ENCODE measurements at places on chromosomes 5 and 9. TPM values are rescaled to one million over a fixed set of nuclear protein-coding genes. Genes with fewer than 3 reads are reported as not detected.

GRCh38 chr9:116163293-116164055 is 9.9 kb downstream of the PAPPA start:
- DNase-seq, result no peak

GRCh38 chr5:143695244-143695864 is 116.6 kb upstream of the HMHB1 start:
- no peak for DNase-seq

DNA sequence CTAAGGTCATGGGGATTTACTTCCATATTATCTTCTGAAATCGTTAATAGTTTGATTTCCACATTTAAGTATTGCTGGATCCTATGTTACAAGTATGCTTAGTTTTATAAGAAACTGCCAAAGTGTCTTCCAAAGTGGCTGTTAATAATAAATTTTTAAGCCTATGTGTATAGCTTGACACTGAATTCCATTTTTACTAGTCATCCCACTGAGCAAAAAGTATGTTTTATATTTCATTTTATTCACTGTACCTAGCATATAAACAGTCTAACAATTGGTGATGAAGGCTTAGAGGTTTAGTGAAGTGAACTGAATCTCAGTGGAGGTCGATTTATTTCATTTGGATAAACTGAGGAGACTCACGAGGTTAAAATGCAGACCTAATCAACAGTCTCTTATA is 174.6 kb downstream of the ADAMTS6 start:
- no peak for DNase-seq

PHYKPL gene
- total RNA-seq, result 17.7 TPM

Data from LHCN-M2 (cell line).